Stimulated activated CD4-positive, alpha-beta T cell treated with anti-CD3 and anti-CD28 coated beads, Interleukin-2, amount 100 ng/mL, for 24 hours (primary cell): ENCODE measurements at places on chromosomes 12 and 14.

DNA sequence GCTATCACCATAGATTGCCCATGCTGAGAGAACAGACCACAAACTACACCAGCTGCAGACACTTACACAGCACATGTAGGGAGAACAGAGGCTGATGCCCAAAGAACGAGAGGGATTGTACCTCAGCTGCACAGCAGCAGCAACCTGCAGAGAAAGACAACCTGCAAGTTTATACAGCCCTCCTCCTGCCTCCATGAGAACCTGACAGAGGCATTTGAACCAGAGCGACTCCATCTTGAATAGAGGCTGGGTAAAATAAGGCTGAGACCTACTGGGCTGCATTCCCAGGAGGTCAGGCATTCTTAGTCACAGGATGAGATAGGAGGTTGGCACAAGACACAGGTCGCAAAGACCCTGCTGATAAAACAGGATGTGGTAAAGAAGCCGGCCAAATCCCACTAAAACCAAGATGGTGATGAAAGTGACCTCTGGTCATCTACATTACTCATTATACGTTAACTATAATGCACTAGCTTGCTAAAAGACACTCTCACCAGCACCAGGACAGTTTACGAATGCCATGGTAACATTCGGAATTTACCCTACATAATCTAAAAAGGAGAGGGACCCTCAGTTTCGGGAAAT lies 262.4 kb upstream of the HMGA2 start:
- no peak for DNase-seq

- DNase-seq = no peak
Measured at GRCh38 chr12:124683152-124684124, 116.0 kb upstream of the NCOR2 start.

- no peak for DNase-seq
Measured at GRCh38 chr12:126994599-126994998, 1272.4 kb upstream of the TMEM132C start.

- no peak for DNase-seq
Measured at GRCh38 chr12:100273782-100274181, 6.8 kb downstream of the SCYL2 start.

- DNase-seq = no peak
Measured at GRCh38 chr12:1117371-1117770, 126.3 kb downstream of the ERC1 start.

DNA sequence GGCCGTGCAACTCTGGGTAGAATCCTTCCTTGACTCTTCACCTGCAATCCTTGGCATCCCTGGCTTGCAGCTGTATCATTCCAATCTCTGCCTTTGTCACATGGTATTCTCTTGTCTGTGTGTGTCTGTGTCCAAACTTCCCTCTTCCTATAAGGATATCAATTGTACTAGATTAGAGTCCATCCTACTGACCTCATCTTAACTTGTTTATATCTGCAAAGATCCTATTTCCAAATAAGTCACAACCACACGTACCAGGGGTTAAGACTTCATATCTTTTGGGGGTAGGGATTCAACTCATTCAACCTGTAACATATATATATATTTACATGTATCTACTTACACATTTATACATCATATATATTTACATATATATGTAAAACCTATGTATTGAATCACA lies 29.6 kb upstream of the RASSF3 start:
- no peak for DNase-seq

DNA sequence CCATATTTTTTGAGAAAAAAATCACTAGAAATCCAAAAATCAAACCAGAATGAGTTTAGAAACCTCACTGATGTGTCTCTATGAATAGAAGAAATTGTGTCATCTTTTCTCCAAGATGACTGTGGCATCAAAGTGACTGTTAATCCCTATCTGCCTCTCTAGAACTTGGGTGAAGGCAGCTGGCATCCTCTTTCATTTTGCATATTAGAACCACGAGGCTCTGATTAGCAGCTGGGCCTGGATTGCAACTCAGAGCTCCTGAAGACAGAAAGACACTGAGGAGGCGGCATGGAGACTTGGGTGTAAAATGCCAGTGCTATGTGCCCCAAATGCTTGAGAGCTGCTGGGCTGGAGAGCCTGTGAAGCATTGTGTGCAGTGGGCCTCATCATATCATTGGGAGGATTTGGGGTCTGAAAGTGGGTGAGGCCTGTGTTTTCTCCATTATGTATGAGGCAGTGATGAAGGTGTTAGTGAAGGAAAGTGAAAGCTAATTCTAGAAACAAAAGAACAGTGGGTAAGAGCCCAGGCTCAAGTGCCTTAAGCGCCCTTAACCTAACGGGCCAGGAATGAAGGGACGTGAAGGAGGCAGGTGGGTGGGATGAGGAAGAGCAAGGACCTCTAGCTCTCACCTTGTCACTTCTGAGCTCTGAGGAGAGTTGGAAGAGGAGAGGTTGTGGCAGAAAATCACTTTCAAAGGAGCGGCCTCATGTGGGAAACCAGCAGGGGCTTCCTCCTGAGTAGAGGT lies 26.2 kb downstream of the NKX2-8 start:
- DNase-seq = no peak
